Stimulated activated CD4-positive, alpha-beta T cell treated with anti-CD3 and anti-CD28 coated beads, TNF-alpha, amount 100 ng/mL, for 1 hour (primary cell): ENCODE measurements at places on chromosomes 2 and 18.

DNA sequence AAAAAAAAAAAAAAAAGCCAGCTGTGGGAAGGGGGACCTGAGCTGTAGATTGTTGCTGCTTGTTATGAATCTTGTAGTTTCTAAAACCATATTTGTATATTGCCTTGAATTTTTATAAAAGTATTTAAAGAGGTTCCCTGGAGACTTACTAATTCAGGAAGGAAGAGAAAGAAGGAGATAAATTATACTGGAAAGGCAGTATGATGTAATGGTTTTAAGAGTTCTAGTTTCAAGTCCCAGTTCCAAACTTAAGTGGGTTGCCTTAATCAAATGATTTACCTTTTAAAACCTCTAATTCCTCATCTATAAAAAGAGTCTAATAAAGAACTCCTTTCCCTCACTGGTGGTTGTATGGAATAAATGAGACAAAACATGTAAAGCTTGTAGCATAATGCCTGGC lies 62.2 kb downstream of the PTRHD1 start:
- no peak for DNase-seq

GRCh38 chr2:184030245-184030644 lies 568.1 kb upstream of the ZNF804A start:
- no peak for DNase-seq

- no peak for DNase-seq
These were observed 181.5 kb upstream of the ZFP36L2 start for GRCh38 chr2:43407935-43408334.

GRCh38 chr2:205722283-205722918 lies 40.1 kb downstream of the NRP2 start:
- no peak for DNase-seq

DNA sequence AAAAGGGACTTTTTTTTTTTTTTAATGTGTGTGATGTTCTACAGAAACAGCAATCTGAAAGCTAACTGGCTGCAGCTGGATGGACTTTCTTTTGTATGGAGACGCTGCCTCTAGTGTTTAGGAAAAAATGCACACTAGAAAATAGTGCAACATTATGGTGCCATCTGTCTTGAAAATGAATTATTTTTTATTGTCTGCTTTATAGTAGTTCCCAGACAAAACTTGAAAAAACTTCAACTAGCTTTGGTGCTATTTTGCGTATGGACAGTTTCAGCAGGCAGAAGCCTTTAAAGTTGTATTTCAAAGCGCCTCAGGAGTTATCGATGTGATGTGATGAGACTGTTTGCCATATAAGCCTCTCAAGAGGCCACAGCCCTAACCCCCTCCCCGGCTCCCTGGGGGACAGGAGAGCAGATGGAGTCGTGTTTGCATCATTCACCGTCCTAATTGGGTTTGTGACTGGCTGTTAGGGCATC lies 86.9 kb downstream of the LTBP1 start:
- DNase-seq, result no peak

- DNase-seq, result no peak
These were observed 5.0 kb upstream of the EVA1A start for GRCh38 chr2:75565472-75566462.

- DNase-seq, result no peak
These were observed 1.8 kb downstream of the PDE11A start for GRCh38 chr2:178070824-178071223.

GRCh38 chr2:51534166-51534565 lies 502.2 kb upstream of the NRXN1 start:
- DNase-seq, result no peak

- no peak for DNase-seq
These were observed 23.8 kb upstream of the ODC1 start for GRCh38 chr2:10471955-10472354.

GRCh38 chr18:28059861-28060260 lies 117.1 kb downstream of the CDH2 start:
- no peak for DNase-seq

DNA sequence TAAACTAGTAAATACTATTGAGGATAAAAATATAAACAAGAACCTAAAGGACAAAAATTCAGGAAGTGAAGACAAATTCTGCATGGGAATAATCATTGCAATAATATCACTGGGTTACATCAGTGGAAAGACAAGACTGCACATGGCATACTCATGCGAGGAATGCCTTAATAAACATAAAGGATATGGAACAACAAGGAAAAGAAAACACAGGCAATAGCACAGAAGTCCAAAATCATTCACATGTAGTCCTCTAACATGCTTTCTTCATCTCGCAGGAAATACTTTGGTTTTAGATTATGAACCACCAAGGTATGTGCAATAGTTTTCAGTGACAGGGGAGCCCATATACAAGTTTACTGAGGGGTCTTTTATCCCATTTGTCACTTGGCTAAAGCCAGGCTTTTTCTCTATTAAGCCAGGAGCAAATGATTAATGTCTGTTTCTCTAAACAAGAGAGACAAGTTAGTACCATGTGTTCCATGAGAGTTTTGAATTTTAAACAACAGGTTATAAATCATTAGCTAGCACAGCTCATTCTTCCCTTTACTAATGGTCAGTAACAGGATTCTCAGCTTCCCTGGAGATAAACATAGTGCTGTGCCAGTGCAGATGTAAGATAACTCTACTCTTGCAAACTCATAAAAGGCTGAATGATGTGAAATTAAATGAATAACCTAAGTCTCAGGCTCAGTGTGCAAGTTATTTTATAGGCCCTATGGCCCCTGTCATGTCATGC lies 353.6 kb upstream of the FSIP2 start:
- DNase-seq, result no peak

GRCh38 chr18:68928762-68929675 lies 131.1 kb downstream of the CCDC102B start:
- DNase-seq, result no peak
